ENCODE measurements at places on chromosomes 5 and 9.

- DNase-seq = no peak
These were observed 19.6 kb downstream of the RMI1 start for GRCh38 chr9:84000186-84000585.

- no peak for DNase-seq
These were observed 201.0 kb downstream of the EFNA5 start for GRCh38 chr5:107469485-107470294.

- no peak for DNase-seq
These were observed 25.7 kb downstream of the NMUR2 start for GRCh38 chr5:152379331-152379730.

DNA sequence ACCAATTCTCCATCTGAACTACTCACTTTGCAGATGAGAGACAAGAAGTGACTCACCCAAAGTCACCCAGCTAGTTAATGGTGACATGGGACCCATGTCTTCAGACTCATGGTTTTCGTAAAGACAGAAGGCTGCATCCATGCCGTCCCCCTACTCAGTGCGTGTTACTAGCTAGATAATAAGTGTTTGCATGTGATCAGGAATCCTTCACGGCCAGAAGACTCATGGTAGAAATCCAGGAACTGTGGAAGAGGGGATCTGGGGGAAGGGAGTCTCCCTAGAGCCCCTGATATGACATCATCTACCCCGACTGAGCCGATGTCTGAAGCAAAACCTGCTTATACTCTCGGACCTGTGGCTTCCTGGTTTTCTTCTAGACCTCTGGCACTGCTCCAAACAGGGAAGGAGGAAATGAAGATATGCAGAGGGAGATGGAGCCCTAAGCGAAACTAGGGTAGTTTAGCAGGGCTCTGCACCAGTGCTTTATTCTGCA lies 3.3 kb downstream of the RNF183 start:
- peak; percentile 11 for DNase-seq

DNA sequence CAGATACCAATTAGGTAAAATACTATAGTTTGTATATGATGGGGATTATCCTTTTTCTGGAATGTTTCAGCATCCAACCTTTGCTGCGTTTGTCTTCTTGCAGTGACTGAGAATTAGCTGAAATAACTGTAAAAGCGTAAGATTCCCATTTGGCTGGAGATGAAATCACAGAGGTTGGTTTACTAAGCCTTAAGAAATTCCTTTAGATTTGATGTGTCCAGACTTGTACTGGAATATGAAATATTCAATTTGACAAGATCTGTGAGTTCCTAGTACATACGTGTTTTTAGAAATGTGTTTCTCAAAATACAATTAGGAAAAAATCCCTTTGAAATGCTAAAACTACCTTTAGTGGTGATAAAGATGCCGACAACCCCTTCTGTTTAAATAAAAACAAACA lies 286.0 kb upstream of the DMRT1 start:
- DNase-seq = no peak

GRCh38 chr9:113056191-113057106 lies at the start of gene ZFP37:
Gene ZFP37, minus strand, starts transcription at chr9:113056724. Its CDS starts 36 bp downstream, at chr9:113056688.
- peak; percentile 89 for DNase-seq

DNA sequence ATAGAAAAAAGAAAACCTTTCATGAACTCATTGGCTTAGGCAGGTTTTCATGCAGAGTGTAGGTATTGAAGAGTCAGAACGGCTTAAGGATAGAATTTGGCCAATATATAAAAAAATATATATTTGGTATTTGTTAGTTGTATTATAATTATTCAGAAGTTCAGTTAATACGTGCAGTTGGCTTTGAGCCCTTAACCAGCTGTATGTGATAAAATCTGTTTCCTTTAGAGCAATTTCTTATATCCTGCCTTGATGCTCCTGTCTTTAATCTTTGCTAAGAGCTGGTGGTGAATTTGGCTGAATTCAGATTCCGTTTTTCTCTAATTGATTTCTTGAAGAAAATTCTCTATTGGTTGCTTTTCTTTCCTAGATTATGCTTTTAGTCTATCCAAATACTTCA lies 3.7 kb downstream of the ANXA1 start:
- no peak for DNase-seq

- no peak for DNase-seq
These were observed 208.1 kb upstream of the S1PR3 start for GRCh38 chr9:88782931-88783710.

DNA sequence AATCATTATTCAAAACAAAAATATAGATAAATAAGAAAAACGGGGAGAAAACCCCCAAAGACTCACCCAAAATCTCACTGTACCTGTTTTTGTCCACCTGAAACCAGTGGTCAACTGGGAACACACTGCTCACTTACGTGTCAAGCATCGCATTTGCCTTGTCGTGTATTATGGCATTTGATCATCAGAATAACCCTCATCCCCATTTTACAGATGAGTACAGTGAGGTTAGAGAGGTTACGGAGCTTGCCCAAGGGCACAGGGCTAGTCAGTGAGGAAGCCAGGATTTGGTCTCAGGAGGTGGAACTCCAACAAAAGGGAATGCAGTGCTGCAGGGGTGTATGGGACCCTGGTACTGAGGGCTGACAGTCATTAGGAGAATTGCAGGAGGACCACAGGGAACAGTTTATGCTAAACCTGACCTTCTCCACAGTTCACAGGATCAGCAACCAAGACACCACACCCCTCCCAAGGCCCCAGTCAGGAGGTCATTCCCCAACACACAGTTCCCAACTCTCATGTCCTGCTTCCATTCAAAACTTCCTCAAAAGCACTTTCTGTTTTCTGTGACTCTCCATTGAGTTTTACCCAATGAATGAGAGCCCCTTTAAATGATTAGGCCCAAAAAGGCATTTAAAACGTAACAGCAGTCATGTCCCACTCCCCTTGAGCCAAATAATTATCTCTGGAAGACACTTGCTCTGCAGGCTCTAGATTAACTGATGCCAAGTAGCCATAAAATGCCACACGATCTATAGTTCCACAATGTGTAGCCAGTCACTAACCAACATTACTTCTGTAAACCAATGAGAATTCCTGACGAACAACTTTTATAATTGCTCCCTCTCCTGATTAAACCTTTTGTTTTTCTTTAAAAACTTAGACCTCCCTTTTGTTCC lies 50.8 kb downstream of the CTSL start:
- DNase-seq = no peak

- DNase-seq = no peak
These were observed 180.6 kb downstream of the GABRG2 start for GRCh38 chr5:162248107-162248713.

DNA sequence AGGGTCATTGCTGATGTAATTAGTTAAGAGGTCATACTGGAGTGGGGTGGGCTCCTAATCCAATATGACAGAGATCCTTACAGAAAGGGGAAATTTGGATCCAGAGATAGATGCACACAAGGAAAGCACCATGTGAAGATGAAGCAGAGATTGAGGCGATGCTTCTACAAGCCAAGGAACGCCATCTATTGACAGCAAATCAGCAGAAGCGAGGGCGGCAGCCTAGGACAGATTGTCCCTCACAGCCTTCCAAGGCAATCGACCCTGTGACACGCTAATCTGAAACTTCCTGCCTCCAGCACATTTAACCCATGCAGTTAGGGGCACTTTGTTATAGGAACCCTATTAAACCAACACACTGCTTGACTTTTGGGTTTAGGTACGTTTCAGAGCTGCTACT lies 285.1 kb upstream of the DAP start:
- no peak for DNase-seq

DNA sequence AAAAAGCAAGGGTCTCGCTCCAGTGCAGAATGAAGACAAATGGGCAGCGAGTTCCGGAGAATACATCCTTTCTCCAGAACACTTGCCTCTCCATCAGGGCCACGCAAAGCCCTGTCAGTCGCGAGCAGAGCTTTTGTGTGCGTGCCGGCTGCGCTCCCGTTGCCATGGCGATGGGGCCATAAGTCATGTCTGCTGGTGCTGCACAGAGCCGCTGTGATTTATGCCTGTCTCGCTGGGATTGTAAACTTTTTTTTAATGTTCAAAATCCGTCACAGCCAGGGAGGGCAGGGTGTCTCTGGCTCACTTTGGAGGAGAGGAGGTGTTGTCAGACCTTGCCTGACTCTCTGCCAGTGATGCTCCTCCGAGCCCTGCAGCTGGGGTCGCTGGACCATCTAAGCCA lies 272.7 kb downstream of the TRIM32 start:
- no peak for DNase-seq

- DNase-seq = no peak
These were observed 63.1 kb downstream of the GRAMD2B start for GRCh38 chr5:126486332-126486731.

GRCh38 chr5:30592833-30593232 lies 600.7 kb upstream of the CDH6 start:
- DNase-seq = no peak

- DNase-seq = no peak
These were observed 47.3 kb downstream of the MTRR start for GRCh38 chr5:7916171-7916804.

GRCh38 chr5:119166026-119166425 lies 95.1 kb downstream of the DMXL1 start:
- no peak for DNase-seq

GRCh38 chr5:1724822-1725602 lies 74.6 kb downstream of the MRPL36 start:
- DNase-seq = no peak

GRCh38 chr9:96209407-96210271 lies 92.3 kb downstream of the HSD17B3 start:
- no peak for DNase-seq

DNA sequence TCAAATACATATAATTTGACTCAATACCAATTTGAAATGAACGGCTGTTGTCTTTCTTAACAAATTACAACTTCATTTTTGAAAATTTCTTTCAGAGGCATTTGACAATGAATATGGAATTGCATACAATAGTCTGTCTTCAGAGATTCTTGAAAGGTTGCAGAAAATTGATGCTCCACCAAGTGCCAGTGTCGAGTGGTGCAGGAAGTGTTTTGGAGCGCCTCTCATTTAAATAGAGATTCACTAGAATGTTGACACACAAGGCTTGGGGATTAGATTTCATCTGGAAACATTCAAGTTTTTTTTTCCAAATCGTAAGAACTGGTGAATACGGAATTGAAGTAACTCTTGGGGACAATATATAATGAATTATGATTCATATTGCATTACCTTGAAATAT lies 8.1 kb downstream of the RPS6 start:
- DNase-seq = no peak

DNA sequence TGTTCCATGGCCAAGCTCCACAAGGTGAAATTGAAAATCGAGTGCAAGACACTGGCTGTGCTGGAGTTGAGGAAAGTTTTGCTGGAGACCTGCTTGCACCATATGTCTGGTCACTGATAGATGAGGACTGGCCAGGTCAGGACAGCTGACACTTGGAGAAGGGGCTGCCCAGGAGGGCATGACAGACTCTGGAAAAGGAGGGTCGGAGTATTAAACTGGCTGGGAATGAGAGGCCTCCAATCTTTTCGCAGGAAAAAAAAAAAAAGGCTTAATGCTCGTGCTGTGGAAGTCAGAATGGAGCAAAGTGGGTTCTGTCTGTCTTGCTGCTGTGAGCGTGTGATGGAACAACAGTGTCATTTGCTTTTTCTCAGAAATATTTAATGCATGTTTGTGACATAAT lies 5.5 kb downstream of the TENT4A start:
- DNase-seq = no peak

Measured in frontal cortex (tissue), 4 donors.